ENCODE measurements at places on chromosomes 13 and 19.

- DNase-seq, result no peak
Measured at GRCh38 chr19:46928951-46929350, 68.2 kb downstream of the ARHGAP35 start.

- no peak for DNase-seq
Measured at GRCh38 chr19:46221152-46221551, 8.4 kb upstream of the IGFL1 start.

- DNase-seq, result no peak
Measured at GRCh38 chr19:47152632-47153031, 22.0 kb downstream of the SAE1 start.

- DNase-seq, result no peak
Measured at GRCh38 chr13:75506018-75506417, 24.0 kb upstream of the TBC1D4 start.

DNA sequence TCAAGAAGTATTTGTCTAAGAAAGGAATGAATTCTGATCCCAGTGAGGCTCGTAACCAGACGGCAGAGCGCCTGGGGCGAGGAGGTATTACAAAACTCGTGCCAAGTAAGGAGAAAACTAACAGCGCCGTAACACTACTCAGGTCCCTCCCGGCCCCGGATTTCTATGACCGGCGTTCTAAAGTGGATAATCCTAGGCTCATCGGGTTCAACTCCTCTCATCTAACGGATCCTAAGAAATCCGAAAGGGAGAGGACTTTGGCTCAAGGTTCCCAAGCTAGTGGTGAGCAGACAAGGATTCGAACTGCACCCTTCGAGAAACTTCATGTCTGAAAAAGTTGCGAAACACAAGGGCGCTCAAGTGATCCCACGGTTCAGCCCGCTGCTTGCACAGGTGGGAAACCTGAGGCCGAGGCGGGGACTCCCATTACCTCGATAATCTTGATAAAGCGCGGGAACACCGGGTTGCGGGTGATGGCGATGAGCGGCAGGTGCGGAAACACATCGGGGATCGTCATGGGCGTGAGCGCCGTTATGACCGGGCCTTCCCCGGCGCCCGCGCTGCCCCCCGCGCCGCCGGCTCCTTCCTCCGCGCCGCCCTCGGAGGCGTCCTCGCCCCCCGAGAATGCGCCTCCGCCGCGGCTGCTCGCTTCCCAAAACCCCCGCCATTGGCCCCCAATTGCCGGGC, 529 bp downstream of the LONP1 start:
- peak; percentile 71 for DNase-seq

DNA sequence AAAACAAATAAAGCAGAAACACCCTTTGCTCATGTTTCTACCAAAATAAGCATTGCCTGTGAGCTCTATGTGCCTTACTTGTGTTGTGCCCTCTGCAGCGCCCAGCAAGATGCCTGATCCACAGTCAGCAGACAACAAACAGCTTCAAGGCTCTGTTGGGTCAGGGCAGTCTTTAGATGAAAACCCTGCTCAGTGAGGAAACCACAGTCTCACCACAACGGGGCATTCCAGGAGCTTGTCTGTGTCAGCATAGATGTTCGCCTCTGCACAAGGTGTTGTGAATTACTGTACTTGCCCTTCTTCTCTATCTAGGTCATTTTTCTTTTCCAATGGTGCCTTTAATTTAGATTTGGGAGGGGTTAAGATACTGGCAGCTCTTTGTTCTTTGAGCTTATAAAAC, 251.9 kb downstream of the COL4A1 start:
- DNase-seq, result no peak

GRCh38 chr19:17332677-17333581, 1.7 kb downstream of the ANO8 start:
- peak; percentile 95 for DNase-seq

Data from Karpas-422 (cell line).